Activated T-cell treated with anti-CD3 and anti-CD28 coated beads for 1 hour (primary cell): ENCODE measurements at places on chromosomes 2 and 18.

DNA sequence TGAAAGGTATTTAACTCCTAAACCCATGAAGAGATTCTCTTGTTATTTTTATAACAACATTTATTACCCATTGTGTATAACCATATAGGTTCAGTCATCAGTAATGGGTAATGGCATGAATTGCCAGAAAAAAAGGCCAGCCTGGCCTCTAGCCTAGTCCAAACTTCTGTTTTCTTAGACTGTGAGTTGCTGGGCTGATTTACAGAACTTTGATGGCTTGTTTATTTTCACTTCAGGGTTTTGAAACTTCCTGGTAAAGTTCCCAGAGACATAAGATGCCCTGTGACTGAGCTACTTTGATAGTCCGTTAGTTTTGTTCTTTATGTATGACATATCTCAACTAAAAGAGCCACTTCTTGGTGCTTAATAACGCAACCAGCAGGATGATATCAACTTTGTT is 164.8 kb downstream of the METTL4 start:
- no peak for DNase-seq

GRCh38 chr2:206987810-206988209 is 48.5 kb downstream of the CPO start:
- no peak for DNase-seq

DNA sequence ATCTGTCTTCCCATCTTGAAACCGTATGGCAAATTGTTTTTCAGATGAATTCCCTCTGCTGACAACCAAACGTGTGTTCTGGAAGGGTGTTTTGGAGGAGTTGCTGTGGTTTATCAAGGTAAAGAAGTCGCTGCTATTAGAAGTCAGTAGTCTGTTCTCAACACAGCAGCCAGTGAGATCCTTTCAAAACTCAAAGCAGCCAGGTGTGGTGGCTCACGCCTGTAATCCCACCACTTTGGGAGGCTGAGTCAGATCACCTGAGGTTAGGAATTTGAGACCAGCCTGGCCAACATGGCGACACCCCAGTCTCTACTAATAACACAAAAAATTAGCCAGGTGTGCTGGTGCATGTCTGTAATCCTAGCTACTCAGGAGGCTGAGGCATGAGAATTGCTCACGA is 2.1 kb downstream of the TYMS start:
- no peak for DNase-seq

- no peak for DNase-seq
Observed at GRCh38 chr2:4134551-4135550, 431.5 kb downstream of the DCDC2C start.

GRCh38 chr18:59303656-59304195 is 14.7 kb downstream of the CPLX4 start:
- DNase-seq = no peak

- DNase-seq = no peak
Observed at GRCh38 chr2:237500681-237501424, 13.8 kb downstream of the MLPH start.

- no peak for DNase-seq
Observed at GRCh38 chr2:180983468-180984242, 3.2 kb downstream of the UBE2E3 start.

- no peak for DNase-seq
Observed at GRCh38 chr2:168819050-168819715, 16.7 kb downstream of the NOSTRIN start.

DNA sequence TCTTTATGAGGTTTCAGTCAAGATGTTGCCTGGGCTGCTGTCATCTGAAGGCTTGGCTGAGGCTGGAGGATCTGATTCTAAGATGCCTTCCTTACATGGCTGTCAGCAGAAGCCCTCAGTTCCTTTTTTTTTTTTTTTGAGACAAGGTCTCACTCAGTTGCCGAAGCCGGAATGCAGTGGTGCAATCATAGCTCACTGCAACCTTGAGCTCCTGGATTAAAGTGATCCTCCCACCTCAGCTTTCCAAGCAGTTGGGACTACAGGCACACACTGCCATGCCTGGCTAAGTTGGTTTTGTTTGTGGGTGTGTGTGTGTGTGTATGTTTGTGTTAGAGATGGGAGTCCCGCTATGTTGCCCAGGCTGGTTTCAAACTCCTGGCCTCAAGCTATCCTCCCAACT is 13.1 kb upstream of the SLC35F5 start:
- no peak for DNase-seq

- DNase-seq = no peak
Observed at GRCh38 chr2:192729369-192729768, 534.6 kb upstream of the TMEFF2 start.

DNA sequence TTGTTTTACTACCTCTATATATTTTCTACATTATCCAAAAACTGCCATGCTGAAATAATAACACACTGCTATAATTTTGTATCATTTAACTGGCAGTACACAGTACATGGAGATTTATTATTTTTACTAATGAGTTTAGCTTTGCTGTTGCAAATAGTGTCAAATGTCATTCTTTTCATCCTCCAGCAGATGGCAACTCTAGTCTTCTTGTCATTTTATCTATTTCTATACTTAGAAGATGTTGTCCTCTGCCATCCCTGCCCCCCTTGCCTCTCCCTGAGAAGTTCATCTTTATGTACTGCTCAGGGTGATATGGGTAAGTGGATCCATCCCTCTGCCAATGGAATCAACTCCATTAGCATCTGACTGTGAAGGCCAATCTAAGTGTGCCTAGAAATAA is 21.7 kb upstream of the LRRTM1 start:
- no peak for DNase-seq

DNA sequence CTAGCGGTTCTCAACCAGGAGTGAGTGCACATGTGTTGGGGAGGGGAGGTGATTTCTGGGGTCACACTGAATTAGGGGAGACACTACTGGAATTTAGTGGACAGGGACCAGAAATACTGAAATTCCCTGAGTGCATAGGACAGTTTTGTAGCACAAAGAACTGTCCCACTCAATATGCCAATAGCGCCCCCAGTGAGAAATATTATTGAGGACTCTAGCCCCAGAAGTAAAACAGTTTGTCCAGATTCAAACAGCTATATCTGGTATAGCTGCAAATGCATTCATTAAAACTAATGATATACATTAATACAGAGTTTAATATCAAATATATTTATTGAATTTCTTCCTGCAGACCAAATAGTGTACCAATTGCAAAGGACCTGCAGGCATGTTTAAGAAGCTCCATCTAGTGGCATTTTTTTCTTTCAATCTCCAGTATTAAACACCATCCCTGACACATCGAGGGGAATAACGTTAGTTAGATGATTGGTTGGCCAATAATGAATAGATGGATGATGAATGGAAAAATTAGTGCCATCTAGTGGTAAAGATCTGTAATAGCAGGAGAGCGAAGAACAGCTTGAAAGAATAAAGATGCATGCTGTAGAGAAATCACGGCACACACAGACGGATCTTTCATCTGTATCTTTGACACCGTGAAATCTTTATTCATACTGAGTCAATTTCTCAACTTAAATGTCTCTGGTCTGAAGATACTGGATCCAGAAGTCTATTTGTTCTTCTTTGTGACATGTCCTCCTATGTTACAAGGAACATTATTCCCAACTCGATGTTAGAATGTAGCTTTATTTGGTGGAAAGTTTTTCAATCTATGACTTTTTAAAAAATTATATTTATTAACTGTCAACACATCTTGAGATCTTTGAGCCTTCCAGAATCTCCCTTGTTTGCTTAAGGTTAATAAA is 62.5 kb downstream of the DHRS9 start:
- no peak for DNase-seq

- DNase-seq = no peak
Observed at GRCh38 chr2:176415937-176416499, 146.8 kb downstream of the MTX2 start.

DNA sequence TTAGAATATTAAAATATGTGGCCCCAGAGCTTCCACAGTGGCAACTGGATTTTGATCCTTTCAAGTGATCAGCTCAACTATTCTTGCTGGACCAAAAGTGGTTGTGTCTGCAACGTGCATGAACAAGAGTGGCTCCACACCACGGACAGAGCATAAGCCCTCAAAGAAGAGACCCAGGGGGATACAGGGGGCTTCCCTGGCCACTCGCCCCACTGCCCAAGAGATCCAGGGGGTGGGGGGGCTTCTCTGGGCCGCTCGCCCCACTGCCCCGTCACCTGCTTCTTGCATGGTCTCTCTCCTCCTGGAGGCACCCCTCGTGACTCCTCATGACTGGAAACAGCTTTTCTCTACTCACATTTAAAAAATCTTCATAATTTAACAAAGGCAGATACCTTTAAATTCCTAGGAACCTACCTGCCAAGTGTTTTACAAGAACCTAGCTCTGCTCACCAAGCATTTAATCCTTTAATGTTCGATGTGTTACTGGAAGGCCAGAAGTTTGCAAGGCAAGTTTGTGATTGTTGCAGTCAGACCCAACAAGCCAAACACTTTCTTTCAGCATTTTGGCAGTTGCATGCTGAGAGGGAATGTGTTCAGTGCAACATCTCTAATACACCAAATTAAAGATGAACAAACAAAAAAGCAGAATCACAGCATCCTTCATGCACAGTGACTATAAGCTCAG is 174.3 kb downstream of the BCL2 start:
- no peak for DNase-seq

GRCh38 chr2:143704451-143705106 is 575.4 kb downstream of the ARHGAP15 start:
- no peak for DNase-seq

DNA sequence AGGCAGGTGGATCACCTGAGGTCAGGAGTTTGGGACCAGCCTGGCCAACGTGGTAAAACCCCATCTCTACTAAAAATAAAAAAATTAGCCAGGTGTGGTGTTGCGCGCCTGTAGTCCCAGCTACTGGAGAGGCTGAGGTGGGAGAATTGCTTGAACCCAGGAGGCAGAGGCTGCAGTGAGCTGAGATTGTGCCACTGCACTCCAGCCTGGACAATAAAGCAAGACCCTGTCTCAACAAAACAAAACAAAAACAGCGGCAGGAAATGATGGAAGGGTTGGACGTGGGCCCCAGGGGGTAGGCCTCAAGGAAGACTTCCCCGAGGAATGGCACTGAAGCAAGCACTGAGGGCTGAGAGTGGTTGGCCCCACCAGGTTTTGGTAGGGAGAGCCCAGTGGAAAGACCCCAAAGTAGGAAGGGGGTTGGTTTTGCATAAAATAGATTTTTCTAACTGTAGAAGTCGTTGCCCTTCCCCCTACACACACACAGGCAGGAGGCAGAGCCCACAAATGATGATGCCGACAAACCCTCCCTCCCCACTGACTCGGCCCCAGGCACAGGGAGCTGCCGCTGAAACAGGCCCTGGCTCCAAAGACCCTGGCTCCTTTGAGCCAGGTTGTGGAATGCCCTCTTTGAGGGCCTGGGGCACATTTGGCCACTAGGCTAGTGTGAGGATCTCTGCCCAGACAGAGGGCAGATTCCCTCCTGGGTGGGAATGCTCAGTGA is 104.8 kb downstream of the CABLES1 start:
- no peak for DNase-seq

DNA sequence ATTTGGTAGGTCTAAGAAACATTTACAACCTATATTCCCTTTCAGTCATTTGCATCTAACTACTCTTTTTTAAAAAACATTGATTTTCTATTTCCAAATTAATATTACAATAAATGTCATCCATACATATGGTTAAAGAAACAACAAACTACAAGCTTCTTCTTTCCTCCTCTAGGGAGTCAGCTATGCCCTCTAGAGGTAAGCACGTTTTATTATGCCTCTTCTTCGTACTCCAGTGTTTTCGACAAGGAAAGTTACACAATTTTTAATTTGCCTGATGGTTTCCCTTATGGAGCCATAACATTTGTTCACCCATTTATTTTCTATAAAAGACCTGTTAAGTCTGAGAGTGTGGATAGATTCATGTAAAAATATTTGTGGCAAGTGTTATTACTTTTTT is 183.4 kb upstream of the CDH7 start:
- no peak for DNase-seq

DNA sequence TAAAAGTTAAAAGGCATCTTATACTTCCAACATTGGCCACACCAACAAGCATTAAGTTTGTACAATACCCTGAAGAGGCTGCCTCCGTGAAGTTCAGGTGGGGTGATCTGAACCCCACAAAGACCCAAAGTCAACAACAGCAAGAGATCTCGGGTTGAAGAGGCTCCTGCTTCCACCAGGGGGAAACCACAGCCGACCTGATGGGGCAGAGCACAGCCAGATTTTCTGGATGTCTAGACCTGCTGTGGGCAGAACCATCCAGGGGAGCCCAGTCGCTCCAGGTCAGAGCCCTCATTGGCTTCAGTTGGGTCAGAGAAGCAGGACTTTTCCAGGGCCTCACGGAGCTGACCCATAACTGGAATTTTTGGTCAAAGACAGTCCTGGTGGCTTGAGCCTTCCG is 66.5 kb upstream of the ACKR3 start:
- no peak for DNase-seq

GRCh38 chr2:102122115-102122514 is 20.4 kb upstream of the IL1R1 start:
- DNase-seq = no peak

- DNase-seq = no peak
Observed at GRCh38 chr2:217717646-217718045, 285.1 kb downstream of the TNS1 start.

DNA sequence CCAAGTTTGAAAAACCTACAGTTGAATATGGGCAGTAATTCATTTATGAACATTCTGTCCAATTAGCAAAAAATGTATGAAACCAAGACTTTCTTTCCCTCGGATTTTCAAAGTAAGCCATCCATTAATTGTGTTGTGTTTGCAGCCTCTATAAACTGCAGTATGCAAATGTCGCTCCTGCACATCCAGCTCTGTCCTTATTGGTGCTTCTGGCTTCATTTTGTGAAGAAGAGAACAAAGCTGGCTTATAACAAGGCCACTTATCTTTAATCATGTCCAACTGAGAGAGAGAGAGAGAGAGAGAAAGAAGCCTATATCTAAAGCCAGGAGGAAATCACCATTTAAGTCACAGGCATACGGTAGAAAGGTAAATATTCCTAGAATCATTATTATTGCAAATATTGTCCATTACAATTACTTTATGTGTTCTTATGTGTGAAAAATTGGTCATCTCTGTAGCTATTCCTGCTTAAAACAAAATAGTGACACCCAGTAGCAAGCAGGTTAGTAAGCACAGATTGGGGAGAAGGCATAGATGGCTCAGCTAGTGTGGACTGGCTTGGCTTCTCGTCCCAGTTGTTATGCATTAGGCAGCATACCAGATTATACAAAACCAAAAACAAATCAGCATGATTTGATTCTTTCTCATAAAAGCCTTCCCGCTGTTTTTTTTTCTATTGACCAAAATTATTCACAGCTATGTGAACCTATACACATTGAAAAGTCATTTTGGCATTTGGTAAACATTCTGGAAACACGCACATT is 726.4 kb upstream of the SOX11 start:
- no peak for DNase-seq

GRCh38 chr18:53253789-53254188 is 913.8 kb downstream of the DCC start:
- no peak for DNase-seq

GRCh38 chr2:10527585-10527984 is 79.5 kb upstream of the ODC1 start:
- DNase-seq = no peak
